ENCODE measurements at places on chromosomes 2 and 18. TPM values are rescaled to one million over a fixed set of nuclear protein-coding genes. Genes with fewer than 3 reads are reported as not detected.

EXOC6B gene
- total RNA-seq, result 10.8 TPM

DNA sequence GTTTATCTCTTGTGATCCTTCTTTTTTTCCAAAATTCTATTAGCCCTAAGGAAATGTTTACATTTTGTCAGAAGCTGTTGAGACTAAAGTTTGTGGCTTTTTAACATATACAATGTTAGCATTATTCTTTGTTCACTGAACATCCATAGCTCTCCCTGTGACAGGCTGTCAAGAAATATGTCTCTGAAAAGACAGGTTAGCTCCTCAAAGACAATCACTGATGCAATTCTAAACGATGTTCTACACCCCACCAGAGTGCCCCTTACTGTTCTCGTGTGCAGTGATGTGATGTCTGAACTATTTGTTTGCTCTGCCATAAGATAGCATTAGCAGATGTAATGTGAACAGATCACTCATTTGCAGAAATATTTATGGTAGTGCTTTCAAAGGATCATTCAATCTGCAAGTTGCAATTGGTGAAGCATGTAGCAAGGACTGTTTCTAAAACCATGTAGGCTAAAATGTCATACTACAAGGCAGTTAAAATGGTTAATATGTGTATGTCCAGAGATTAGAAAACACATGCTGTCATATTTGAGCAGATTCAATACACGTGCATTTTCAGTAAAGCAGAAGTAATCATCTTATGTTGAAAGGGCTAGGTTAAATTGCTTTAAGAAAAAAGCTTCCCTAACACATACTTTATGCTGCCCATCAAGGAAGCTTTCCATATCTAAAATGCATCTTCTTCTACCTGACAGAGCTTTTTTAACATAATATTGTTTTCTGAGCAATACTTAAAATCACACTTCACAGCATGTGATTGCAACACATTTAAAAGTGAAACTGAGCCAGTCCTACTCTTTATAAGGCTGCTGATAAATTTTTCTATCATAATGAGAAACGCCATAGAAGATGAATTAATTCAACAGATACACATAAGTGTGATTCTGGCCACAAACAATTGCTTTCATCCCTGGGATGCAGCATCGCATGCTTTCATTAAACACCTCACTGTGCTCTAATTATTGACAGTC is 285.7 kb upstream of the UBE2E3 start:
- DNase-seq, result no peak

DNA sequence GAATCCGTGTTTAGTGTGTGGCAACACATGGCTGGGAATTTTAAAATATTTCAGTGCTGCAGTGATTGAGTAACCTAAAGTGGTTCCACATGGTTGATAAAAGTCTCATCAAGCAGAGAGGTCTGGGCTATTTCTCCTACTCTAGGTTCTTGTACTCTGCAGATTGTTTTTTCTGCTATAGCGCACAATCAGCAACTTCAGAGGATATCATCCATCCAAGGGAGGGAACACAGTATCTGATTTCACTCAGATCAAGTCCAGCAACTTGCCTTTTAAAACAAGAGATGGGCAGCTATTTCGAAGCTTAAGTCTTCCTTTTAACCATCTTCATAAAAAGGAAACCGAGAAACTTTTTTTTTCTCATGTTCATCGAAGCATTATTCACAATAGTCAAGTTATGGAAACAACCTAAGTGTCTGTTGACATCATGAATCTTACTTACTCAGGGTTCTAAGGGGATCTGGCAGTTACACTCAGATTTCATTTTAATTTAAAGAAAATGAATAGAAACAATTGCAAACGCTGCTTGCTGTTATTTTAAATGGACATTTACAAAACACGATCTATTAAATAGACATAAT is 172.7 kb upstream of the TRIB2 start:
- DNase-seq, result no peak

DNA sequence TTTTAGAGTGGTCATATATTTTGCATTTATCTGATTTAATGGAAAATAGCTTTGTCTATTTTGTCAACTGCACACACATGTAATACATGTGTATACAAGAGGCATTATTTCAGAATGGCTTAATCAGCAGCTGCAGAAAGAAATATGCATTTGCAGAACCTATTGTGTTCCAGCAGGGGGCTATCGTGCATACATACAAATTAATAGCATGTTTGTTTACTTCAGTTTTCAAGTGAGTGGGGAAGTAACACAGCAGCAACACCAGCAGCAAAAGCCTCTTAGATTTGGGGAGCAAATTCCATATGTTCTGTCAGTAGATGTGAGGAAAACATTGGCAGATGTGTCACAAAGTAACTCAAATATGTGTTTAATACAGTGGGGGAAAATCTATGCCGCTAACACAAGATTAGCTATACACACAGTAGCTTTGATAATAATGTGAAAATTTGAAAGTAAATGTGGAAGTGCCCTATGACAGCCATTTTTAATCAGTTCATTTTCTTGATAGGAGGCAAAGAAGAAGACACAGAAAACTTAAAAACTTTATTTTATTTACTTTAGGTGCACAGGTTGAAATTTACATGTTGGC is 218.1 kb downstream of the WDR7 start:
- no peak for DNase-seq

GRCh38 chr2:119691651-119692245 is 12.7 kb downstream of the TMEM177 start:
- DNase-seq, result no peak

RSAD2 gene
- 6.8 TPM for total RNA-seq

NPAS2 gene
- total RNA-seq, result 0.31 TPM

CXCR4 gene
- total RNA-seq, result 74.8 TPM

DNA sequence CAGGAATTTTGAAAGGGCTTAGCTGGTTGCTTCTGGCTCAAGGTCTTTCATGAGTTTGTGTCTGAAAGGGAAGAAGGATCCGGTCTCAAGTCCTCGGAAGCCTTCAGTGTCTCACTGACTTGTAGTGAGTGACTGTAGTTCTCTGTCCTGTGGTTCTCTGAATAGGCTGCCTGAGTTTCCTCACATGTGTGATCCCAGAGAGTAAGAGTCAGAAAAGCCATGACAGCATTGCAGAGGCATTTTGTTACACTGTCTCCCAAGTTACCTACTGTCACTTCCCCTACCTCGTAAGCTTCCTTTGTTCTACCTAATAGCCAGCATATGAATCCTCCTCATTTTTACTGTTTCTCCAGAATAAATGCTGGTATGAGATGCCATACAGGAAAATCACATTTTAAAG is 709.1 kb upstream of the CHAC2 start:
- no peak for DNase-seq

GRCh38 chr2:9291331-9291730 is 84.7 kb downstream of the ASAP2 start:
- no peak for DNase-seq

DNA sequence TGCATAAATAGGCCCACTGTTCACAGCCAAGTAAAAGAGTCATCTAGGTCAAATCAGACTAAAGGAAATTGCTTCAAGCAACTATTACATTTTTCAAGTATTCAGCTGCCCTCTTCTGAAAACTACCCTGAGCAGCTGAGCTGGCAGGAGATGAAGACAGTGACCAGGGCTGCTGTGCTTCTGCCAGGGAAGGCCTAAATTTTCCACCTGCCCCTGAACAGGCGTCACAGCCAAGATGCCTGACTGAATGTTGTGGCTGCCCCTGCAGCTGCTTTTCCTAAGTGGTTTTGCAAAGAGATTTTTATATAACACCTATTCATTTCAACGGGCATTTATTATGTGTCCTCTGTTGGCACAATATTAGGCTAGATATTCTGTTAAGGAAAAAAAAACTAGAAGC is 96.7 kb upstream of the RPE start:
- DNase-seq, result no peak

KCNG2 gene
- not detected for total RNA-seq

- DNase-seq, result no peak
Measured at GRCh38 chr2:157789933-157790511, 86.1 kb downstream of the ACVR1 start.

- DNase-seq, result peak; percentile 66
Measured at GRCh38 chr2:28366496-28367282, 26.0 kb upstream of the FOSL2 start.

DNA sequence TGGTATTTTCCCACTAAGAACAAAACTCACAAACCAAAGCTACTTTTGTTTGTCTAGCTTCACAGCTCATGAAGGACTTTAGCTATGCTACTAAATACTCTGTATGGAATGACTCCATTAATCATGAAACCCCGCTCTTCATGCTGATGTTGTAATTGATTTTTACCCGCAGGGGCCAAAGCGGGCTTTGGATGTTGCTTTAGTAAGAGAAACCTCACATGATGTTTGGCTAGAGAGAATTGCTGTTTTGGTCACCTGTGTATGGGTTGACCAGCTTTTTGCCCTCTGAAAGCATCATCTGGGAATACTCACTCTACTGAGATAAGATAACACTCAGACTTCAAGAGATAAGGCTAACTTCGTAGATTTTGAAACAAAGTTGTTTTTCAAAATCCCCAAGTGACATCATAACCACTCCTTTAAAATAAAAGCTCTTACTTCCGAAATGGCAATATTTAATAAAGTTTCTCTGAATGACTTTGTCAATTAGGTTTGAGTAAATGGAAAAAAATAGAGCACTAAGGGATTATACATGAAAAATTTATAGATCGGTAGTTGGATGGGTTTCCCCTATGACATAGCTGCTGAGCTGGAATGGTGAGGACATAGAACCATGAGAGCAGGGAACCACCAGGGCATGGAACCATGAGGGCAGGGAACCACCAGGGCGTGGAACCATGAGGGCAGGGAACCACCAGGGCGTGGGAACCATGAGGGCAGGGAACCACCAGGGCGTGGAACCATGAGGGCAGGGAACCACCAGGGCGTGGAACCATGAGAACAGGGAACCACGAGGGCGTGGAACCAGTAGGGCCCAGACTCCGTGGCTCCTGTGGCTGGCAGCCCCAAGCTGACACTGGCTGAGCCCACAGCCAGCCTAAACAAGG is 31.9 kb downstream of the ACKR3 start:
- DNase-seq, result no peak

DNA sequence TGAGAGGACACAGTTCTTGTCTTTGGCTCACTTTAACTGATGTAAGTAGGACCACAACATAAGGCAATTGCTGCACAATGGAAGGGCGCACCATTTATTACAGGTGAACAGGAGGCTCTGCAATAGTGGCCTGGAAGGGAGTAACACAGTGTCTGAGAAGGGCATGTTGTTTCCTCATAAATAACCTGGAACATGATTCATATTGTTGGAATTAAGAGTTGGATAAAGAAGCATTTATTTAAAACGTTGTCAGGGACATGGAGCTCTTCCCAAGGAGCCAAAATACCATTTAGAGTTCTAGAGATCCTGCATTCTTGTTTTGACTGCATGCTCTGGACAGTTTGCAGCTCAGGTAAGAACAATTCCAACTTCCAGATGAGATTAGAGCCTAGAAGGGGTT is 110.4 kb downstream of the PLCL1 start:
- no peak for DNase-seq

- DNase-seq, result no peak
Measured at GRCh38 chr2:166434491-166434890, 58.7 kb upstream of the SCN9A start.

DNA sequence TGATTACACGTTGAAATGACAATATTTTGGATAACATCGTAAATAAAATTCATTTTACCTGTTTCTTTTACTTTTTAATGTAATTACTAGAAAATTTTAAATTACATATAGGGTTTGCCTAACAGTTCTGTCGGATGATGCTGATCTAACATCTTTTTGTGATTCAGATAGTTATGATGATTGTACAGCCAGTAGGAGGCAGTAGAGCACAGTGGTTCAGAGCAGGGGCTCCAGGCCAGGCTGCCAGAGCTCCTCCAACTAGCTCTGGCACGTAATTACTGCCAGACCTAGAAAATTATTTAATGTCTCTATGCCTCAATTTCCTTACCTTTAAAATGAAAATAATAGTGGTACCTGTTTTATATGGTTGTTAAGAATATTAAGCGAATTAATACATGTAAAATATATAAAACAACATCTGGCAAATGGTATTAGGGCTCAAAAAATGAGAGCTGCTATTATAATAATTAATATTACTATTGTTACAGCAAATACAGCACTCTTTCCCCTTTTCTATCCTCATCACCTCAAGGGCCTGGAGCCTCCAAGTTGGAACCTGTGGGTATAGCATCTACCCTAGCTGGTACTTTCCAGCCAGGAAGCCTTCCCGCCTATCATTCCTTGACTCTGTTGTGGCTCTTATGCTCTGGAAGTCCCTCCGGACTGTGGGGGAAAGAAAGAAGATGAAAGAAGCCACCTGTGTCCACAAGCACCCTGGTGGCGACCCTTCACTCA is 47.7 kb upstream of the PLA2R1 start:
- peak; percentile 72 for DNase-seq

- DNase-seq, result no peak
Measured at GRCh38 chr2:27117995-27118524, 868 bp downstream of the CGREF1 start.

PHLPP1 gene
- total RNA-seq, result 8.3 TPM

DNA sequence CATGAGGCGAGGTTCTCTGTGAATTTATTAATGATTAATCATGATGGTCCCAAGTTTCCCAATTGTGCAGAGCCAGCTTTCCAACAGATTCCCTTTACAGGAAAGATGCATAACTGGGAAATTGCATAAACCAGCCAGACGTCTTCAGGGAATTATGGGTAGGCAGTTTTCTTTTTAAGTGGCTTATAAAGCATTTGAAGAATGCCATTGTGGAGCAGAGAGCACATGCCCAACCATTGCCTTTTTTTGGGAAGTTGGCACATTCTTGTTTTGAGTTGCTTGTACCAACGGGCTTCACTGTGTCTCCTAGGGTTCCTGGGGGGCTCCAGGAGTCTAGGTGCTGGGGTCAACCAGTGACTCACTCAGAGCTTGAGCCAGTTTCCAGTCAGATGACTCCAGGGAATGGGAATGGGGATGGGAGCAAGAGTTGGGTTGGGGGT is 231.7 kb upstream of the FOSL2 start:
- DNase-seq, result no peak

FAP gene
- total RNA-seq, result not detected

GRCh38 chr2:146981921-146982320 is 862.9 kb upstream of the ACVR2A start:
- DNase-seq, result no peak

- no peak for DNase-seq
Measured at GRCh38 chr2:10402062-10402585, 46.0 kb downstream of the ODC1 start.

GRCh38 chr2:119433636-119434327 is 2.1 kb downstream of the TMEM37 start:
- DNase-seq, result no peak

C2orf80 gene
- not detected for total RNA-seq

DTNA gene
- not detected for total RNA-seq

- no peak for DNase-seq
Measured at GRCh38 chr18:62938006-62938405, 222.7 kb downstream of the PHLPP1 start.

- DNase-seq, result no peak
Measured at GRCh38 chr2:341017-341542, 53.2 kb upstream of the ALKAL2 start.

DNA sequence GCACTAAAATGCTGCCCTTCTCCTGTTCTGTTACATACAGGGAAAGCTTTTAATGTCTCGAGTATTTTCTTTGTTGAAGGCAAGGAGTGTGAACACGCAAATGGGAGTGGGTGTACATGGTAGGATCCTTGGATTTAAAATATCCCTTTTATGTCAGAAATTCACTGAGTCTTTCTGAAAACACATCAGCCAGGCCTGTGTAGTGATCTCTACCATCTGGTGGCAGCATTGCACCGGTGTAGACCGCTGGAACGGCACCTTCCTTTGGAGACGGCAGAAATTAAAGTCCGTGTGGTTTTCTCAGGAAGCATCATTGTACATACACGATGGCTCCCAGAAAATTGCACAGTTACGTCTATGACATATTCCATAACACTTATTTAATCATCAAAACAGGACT is 515.8 kb downstream of the GALR1 start:
- no peak for DNase-seq

MERTK gene
- total RNA-seq, result 0.40 TPM

LTBP1 gene
- 0.39 TPM for total RNA-seq

CYP26B1 gene
- total RNA-seq, result not detected

ANKRD53 gene
- total RNA-seq, result not detected

Data from natural killer cell treated with Interleukin-12 subunit alpha and Interleukin-12 subunit beta and Interleukin-15 and Interleukin-18, amount 100 ng/mL, for 72 hours (primary cell).